ENCODE measurements at places on chromosomes 7 and 10.

GRCh38 chr10:50369931-50370330 is 118.6 kb upstream of the ASAH2 start:
- no peak for DNase-seq

DNA sequence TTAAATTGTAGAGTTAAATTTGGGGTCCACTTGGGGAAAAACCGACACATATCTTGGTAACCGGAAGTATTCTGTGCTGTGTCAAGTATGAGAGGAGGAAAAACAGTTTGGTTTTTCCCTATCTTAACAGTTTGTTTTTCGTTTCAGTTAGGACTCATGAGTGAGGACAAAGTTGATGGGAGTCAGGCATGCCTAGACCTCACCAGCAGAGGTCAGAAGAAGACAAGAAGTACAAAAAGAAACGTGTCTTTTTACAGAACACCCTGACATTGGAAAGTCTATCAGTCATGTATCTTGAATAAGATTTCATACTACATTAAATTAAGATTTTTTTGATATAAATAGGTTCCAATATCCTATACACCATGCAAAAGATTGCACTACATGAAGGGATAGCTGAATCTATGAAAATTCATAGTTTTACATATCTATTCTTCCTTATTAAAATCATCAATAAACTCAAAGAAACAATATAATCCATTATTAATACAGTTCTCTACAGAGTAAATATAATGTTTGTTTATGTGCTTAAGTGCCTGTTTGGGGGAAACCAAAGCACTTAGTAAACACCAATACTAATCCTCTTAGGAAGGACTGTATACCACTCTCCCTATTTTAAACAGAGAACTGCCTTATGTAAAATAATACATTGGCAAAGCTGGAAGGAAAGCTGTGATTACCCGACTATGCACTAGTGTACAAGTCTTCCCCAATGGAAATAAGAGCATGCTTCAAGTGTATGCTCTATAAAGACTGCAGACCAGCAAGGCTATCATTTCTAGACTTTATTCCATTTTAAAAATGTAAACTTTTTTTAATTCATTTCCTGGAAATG is 95.6 kb downstream of the USP6NL start:
- DNase-seq: no peak

GRCh38 chr10:3231951-3232730 is 59.6 kb upstream of the PITRM1 start:
- no peak for DNase-seq

GRCh38 chr10:42932735-42933447 is 144.0 kb upstream of the RET start:
- peak; percentile 46 for DNase-seq

DNA sequence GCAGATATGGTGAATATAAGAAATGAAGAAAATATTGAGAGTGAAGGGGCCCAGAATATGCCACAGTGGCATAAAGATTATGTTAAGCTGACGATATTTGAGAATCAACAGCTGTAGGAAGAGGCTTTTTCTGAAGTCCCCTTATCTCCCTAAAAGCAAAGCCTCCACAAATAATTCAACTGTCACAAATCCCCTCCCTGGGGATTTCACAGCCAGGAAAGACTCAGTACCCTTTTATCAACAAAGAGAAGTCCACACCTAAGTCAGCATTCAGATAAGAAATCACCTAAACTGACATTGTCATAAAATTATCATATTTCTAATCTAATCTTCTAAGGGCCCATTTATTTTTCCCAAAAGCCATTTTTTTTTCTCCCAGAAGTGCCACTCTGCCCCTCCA is 284.9 kb upstream of the VWC2 start:
- no peak for DNase-seq

Data from stimulated activated CD8-positive, alpha-beta memory T cell treated with anti-CD3 and anti-CD28 coated beads, Interleukin-4, amount 100 ng/mL, for 24 hours (primary cell).